Fibroblast of skin of left biceps (primary cell): ENCODE measurements at places on chromosomes 7 and 10.

- no peak for DNase-seq
These were observed 18.9 kb downstream of the LOXL4 start for GRCh38 chr10:98249134-98249533.

DNA sequence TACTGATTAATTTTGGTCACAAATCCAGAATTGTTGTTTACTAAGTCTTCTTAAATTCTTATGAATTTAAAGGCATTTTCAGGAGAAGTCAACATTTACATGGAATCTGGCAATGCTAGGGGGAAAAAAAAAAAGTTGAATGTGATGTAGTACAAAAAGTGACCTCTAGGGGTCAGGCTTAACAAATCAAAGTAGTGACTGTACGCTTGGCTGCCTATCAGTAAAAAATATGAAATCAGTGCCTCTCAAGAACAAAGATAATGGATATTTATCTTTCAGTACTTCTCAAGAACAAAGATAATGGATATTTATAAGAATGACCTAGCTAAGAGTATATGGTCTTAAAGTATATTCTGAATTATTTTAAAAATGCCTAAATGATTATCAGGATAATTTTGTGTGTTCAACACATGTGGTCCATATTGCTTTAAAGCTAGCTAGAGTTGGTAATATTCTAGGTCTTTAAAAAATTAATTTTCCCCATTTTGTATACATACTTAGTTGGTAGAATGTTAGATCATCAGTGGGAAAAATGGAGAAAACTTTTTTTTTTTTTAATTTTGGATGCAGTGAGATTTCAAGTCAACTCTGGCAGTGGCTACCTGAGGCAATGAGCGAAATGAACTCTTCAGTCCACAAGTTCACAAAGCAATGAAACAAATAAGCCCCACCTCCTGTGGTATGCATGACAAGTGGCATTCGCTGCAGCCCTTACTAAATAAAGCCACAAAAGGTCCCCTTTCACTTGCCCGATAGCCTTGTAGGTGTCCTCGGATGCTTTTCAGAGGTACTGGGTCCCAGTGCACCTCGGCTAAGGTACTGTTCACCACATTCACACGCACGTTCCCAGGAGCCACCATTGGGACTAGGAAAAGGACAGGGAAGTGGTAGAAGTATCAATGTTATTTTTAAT lies 51.2 kb upstream of the LAMB4 start:
- peak; percentile 30 for DNase-seq

DNA sequence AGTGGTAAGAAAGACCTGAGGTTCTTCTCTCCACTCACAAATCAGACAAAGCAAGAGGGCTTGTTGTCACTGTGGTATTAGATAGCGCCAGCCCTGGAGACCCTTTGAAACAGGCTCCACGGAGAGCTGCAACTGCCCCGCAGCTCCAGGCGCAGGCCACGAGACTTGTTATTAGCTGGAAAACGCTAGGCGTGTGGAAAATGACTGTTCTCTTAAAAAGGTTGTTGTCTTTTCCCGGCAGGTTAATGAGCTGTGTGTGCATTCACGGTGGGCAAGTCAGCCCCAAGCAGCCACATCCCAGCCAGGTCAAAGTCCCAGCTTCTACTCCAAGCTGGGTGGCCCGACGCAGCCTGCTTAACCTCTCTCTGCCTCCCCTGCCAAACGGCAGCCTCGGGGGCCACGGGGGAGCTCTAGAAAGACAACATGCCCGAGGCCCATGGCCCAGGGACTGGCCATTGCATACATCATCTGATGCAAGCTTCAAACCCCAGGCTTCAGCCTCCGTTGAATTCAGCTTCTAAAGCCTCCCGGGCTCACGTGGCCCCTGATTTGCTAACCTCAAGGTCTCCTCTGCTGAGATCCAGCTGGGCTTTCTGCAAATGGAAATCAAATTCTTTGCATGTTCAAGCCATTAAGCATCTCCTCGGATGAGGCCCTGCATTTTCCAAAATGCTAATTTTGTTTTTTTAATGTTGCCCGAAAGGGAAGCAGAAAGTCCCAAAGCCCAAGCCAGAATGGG lies 61.3 kb upstream of the DNAAF5 start:
- DNase-seq, result peak; percentile 15

- no peak for DNase-seq
These were observed 34.5 kb downstream of the MTPN start for GRCh38 chr7:135942614-135943013.

DNA sequence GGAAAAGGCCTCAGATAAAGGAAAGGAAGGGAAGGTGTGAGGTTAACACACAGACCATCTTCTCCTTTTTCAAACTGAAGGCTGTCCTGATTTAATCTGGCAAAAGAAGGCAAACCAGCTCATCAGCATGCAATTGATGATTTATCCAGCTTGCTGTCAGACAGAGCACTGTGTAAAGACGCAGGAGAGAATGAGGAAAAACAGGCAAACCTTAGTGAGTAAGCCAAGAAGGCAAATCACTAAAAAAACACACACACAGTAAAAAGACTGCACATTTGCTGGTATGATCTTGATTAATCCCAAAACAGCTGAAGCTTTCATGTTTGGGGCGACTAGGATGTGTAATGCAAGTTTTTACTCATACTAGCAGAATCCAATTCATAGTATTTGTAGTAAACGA lies 65.8 kb upstream of the SKAP2 start:
- no peak for DNase-seq

DNA sequence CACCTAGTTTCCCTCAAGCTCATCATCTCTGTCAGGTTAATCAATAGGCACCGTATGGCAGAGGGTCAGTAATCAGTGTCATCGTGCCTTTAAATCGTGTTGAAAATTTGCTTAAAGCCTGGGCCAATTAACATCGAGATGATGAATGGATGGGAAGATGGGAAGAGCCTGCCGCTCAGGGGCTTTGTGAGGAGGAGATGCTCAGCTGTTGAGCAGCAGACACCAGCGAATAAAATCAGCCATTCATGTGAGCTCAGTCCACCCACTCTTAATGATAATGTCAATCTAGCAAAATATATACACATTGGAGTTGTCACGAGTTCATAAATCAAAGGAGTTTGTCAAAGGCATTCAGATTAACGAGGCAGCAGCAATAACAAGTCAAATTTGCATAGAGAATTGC lies 97.7 kb downstream of the BTRC start:
- DNase-seq, result no peak

- DNase-seq, result no peak
These were observed 106.2 kb downstream of the ELAPOR2 start for GRCh38 chr7:86953219-86953618.

- peak; percentile 60 for DNase-seq
These were observed 102.5 kb downstream of the SAMD9 start for GRCh38 chr7:93015101-93015778.

- DNase-seq, result no peak
These were observed 49.7 kb downstream of the BZW2 start for GRCh38 chr7:16695621-16696237.

- peak; percentile 79 for DNase-seq
These were observed 139.3 kb upstream of the KLF6 start for GRCh38 chr10:3924344-3924743.

GRCh38 chr7:33421429-33421828 lies 292.1 kb downstream of the BBS9 start:
- DNase-seq, result no peak

GRCh38 chr7:92778972-92779371 lies 57.4 kb downstream of the CDK6 start:
- DNase-seq, result no peak

GRCh38 chr7:96578606-96579005 lies 131.0 kb downstream of the SEM1 start:
- DNase-seq, result no peak

- no peak for DNase-seq
These were observed 11.1 kb downstream of the CHST3 start for GRCh38 chr10:71975087-71975870.

DNA sequence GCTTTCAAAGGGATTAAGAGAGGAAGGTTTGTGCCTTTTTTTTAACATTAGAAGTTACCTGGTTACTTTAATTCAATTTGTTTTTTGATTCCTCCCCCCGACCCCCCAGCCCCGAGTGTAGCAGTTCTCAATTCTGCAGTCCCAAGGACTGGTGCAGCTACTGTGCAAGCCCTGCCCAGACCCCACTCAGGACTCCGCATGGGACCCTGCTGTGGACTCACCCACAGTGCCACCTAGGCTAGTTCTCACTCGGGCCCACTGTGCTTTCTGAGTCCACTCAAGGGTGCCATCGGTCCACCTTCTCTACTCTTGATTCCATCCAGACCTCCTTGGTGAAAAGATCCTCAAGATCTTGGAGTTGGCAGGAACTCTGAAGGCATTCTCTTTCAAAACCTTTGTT lies 77.4 kb downstream of the VOPP1 start:
- no peak for DNase-seq

DNA sequence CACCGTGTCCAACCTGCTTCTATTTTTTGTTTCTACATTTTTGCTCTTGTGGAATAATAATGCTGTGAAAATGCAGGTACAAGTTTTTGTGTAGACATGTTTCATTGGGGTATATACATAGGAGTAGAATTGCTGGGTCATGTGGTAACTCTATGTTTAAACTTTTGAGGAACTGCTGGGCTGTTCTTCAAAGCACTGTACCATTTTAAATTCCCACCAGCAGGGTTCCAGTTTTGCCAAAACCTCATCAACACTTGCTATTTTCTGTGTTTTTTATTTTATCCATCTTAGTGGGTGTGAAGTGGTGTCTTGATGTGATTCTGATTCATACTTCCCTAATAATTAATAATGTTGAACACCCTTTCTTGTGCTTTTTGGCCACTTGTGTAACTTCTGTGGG lies 138.6 kb downstream of the RGS10 start:
- DNase-seq, result no peak

DNA sequence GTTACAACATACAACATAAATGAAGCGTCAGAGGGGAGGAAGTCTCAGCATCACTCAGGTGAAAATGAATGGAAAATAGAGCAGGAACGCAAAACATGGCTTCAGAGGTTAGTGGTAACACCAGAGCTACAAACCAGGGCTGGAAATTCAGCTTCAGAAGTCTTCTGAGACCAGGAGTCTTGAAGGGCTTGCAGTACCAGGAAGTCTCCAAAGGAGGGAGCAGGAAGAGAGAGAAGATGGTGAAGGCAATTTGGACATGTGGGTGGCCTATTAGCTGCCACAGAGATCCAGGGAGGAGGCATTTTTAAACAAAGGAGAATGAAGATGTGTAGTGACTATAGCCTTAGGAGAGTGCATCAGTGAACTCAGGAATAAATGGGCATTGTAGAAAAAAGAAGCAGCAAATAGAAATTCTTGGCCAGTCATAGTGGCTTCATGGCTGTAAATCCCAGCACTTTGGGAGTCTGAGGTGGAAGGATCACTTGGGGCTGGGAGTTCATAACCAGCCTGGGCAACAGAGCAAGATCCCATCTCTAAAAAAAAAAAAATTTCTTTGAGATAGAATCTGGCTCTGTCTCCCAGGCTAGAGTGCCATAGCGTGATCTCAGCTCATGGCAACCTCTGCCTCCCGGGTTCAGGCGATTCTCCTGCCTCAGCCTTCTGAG lies 9.3 kb upstream of the TET1 start:
- DNase-seq, result peak; percentile 61

- no peak for DNase-seq
These were observed 146.5 kb upstream of the C1GALT1 start for GRCh38 chr7:7035851-7036250.

DNA sequence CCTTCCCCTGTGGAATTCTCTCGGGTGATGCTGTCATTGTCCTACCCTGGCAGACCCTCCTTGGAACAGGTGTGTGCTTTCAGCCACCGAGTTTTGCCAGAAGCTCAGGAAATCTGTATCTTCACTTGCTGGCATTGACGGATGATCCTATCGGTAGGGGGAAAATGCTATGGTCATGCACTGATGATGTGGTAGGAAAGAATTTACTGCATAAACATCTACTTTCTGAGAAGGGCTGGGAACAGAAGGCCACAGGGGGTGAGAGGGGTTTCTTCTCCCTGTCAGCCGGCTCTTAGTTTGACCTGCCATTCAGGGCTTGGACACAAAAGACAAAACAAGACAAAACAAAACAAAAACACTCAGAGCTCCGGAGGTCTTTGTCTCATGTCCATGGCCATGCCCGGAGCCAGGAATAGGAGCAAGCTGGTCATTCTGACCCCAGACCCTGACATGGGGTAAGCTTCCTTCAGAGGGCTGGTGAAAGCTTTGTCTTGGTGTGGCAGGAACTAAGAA lies 43.6 kb upstream of the CARD11 start:
- DNase-seq, result no peak

- peak; percentile 77 for DNase-seq
These were observed 646.2 kb upstream of the SEMA3D start for GRCh38 chr7:85833066-85833465.

DNA sequence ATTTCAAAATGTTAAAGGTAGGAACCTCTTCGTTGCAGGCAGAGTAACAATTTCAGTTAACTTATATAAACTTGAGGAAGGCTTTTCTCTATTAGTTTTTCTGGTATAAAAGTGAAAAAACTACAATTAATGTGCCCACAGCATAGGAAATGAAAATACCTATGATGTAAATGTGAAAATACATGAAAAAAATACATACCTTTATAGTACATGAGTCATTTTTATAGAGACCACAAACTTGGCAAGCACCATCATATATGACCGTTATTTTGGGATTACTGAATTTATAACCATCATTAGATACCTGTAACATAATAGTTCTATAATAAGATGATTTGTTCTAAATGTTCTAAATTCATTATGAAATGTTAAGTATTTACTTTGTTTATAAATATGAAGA lies 42.7 kb downstream of the VWDE start:
- no peak for DNase-seq

- no peak for DNase-seq
These were observed 1.9 kb downstream of the CACNB2 start for GRCh38 chr10:18142151-18142550.

- DNase-seq, result no peak
These were observed 221.5 kb upstream of the AOAH start for GRCh38 chr7:36945612-36946400.

- no peak for DNase-seq
These were observed 63.4 kb upstream of the DDC start for GRCh38 chr7:50628434-50629084.

DNA sequence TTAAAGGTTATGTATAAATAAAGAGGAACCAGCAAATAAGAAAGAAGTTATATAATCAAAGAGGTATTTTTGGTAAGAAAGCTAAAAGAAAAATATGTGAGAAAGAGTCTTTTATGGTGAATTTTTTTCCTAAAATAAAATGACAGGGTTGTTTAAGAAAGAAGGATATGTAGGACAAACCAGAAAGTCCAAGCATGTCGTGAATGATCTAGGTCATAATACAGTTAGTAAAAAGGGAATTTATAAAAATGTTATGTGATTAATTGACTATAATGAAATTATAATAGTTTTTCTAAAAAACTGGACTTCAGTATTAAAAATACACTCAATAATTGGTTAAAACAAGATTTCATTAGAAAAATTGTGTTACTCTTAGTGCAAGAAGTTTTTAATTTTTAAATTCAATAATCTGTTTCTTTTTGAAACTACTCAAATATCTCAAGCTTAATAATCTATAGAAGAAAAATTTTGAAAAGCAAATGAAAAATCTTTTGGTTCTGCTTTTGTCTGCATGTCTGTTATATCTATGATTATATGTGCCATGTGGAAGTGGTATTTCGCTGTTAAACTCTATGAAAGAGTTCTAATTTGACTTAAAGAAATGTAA lies 23.3 kb downstream of the AVL9 start:
- no peak for DNase-seq
